ENCODE measurements at places on chromosomes 13 and 19.
A peak's percentile ranks its signal among the peaks of the same experiment; 100 is the strongest.

- DNase-seq, result peak; percentile 34
Observed at GRCh38 chr19:47032171-47032811, 12.7 kb downstream of the NPAS1 start.

- no peak for DNase-seq
Observed at GRCh38 chr13:26132756-26133155, 80.9 kb upstream of the SHISA2 start.

- DNase-seq, result no peak
Observed at GRCh38 chr19:48985711-48986110, 7.4 kb downstream of the GYS1 start.

DNA sequence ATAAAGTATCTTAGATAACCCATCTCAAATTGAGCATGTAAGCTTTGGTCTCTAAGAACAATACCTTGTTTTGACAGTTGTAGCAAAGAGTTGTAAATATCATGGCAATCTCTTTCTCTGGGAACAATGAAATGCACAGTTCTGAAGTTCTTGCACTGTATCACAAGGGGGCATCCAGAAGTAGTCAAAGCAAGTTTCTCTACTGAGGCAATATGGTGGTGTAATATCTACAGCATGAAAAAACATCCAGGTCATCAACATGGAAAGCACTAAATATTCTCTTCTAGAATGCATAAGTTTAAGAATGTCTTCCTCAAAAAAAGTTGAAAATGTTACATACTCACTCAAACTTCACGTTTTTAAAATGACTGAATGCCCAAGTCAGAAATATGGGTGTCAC, 19.6 kb downstream of the MTMR6 start:
- DNase-seq, result no peak

DNA sequence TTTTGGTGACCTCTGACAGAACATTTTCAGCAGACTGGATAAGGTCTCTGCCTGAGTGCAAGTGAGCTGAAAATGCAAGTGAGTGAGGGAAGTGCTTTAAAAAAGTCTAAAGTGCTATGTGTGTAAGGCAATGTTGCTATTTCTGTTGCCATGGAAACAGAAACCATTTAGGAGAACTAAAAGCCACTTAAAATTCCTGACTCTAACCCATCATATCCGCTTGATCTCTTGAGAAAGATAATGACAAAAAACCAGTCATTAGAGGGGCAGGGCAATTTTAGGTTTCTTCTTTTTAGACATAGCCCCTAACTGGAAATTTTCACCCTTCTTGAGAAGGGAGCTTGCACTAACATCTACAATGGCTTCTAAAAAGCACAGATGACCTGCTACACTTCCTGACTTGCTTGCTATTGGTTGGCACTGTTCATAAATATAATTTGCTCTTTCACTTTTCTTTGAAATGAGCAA, at the start of gene CYSLTR2:
Gene CYSLTR2, plus strand, starts transcription at position 458 of the 468 bp plus-strand sequence. CDS start 52,889 bp downstream, outside the sequence.
- DNase-seq, result no peak

GRCh38 chr13:112711528-112712265, 21.9 kb downstream of the ATP11A start:
- DNase-seq, result no peak

GRCh38 chr19:11399667-11400066, 15.6 kb upstream of the EPOR start:
- no peak for DNase-seq

DNA sequence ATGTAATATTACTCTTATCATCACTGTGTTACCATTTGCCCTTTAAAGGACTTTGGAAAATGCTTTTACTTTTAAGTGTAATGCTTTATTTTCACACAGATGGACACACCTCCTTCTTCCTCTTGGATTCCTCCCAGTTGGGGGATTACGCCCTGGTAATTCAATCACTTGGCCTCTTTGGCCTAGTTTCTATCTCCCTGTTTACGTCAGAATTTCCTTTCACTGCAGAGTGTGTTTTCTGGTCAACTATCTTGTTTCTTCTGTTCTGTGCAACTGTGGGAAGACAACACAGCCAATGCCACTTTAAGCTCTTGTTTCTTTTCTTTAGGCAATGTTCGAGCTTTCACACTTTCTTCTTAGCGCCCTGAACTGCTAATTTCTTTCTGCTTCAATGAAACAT, 257.3 kb upstream of the MAB21L1 start:
- no peak for DNase-seq

- DNase-seq, result no peak
Observed at GRCh38 chr19:48737360-48737998, 2.9 kb downstream of the RASIP1 start.

DNA sequence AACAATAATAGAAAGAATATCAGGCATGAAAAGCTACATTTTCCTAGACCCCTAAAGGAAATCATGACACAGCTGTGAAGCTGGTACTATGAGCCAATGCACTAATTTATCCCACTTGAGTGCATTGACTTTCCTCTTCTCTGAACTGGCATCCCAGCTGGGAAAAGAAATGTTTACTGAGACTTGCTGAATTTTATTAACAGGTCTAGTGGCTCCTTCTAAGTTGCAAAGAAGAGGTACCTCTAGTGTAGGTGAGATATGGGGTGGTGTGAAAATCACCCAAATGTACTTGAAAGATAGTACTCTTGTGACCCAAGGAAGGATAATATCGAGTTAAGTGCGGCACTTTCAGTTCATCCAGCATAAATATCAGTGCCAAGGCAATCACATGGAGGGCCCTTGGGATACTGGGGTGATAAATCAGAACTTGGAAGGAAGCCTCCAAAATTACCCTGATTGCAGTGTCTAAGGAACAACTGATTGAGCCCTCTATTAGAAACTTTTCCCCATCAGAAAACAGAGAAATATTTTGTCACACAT, 369.2 kb downstream of the PCDH9 start:
- no peak for DNase-seq

GRCh38 chr13:110132225-110132982, 174.6 kb downstream of the COL4A1 start:
- DNase-seq, result no peak

- DNase-seq, result no peak
Observed at GRCh38 chr13:40319699-40320579, 346.5 kb downstream of the FOXO1 start.

DNA sequence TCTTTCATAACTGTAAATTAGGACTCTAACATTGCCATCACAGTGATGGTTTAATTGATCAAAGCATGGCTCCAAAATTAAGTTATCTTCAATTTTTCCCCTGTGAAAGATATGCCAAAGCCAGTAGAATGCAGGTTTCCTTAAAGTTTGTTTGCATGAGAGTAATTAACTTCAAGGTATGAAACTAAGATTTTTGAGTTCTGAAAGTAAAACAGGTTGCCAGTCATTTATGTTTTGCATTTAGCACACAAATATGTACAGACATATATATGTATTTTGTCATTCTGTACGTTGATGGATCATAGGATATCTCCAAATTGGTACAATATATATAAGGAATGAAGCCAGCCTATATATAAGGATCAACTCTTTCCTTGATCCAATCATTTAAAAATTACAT, 23.6 kb upstream of the NDFIP2 start:
- DNase-seq, result no peak

GRCh38 chr13:21846605-21847004, 175.7 kb downstream of the FGF9 start:
- no peak for DNase-seq

GRCh38 chr19:38583219-38583984, 34.4 kb downstream of the MAP4K1 start:
- no peak for DNase-seq

DNA sequence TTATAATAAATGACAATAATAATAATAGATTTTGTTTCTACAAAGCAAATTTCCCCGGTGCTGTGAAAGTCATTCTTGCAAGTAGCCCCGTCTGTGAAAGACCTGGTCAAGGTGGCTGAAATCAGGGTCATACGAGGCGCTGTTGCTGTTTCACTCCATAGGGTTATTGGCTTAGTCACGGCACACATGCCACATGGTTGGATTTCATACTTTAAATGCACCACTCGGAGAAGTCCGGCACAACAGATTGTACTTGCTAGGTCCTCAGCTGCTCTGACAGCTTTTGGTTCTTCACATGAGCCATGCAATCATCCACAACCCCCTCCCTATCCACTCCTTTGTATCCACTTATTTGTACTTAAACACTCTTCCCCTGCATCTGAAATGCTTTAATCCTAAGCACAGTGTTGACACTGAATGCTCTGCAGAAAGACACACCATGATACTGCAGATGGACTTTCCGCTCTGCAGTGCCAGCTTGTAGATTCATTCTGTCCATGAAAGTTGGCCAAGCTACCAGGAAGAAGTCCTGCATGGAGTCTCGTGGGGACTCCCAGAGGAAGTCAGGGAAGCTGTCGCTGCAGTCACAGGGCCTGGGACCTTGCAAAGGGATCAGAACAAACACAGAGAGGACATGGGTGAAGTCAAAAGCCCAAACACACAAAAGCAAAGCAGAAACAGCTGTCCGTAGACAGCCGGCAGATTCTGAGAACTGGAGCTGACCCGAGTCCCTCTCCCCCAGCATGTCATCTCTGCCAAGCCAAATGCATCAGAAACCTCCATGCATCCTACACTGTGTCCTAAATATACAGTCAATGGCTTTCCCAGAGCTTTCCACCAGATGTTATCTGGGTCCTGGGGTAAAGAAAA, 124.6 kb downstream of the COL4A2 start:
- DNase-seq, result no peak

DNA sequence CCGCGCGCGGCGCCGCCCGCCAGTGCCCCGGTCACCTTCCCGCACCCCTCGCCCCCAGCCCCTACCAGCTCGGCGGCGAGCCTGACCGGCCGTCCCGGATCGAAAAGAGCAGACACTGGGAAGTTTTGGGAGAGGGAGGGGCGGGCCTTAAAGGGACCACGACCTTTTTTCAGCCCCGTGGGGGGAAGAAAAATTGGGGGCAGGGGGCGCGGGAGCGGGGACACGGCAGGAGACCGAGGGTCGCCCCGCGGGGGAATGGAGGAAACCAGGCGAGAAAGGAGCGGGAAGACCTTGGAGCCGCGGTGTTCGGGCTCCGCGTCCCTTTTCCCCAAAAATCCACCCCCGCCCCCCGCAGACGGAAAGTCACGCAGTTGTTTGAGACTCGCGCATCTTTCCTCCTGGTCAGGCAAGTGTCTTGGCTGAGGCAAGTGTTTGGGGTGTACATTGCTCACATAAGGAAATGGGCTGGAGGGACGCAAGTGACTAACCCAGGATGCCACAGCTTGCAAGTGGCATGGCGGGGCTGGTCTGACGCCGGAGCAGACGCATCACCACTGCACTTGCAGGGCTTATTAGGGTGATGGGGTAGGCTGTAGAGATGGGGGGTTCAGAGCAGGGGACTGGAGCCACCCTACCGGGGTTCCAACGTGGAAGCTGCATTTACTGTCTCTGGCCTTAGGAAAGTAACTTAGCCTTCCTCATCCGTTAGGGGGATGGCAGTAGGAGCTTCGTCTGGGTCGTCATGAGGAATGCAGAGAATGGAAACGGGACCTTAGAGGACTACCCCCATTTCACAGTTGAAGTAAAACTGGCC, 2.7 kb upstream of the HNRNPL start:
- DNase-seq, result peak; percentile 39

DNA sequence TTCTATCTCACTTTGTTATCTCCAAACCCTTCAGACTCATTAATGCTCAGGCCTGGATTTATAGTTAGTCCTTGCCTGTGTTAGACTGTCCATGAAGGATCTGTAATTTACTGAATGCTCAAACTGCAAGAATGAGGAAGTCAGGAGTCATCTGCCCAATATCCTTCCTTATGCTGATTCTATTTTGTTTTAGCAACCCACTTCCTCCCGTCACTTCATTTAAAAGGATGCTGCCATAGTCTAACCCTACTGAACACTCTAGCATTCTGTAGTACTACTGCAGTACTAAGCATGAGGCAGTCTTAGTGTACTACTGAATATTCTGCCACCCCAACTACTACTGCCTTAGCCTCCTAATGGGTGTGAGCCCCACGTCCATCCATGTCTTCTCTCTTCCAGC, 1.5 kb downstream of the FCAR start:
- DNase-seq, result no peak

DNA sequence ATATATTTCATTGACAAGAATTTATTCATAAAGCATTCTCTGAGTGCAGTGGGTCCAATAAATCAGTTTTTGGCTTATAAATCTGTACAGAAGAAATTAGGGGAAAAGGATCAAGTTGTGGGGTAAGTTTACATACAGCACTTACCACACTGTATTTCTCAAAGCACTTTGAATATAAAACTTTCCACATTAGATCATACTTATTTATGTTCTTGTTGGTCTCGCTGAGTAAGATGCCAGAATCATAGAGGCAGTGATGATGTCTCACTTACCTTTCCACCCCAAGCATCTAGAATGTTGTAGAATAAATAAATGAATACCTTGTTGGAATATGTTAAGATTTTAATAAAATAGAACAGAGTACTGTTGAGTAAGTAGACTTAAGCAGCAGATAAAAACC, 279.1 kb downstream of the PCDH20 start:
- DNase-seq, result no peak

DNA sequence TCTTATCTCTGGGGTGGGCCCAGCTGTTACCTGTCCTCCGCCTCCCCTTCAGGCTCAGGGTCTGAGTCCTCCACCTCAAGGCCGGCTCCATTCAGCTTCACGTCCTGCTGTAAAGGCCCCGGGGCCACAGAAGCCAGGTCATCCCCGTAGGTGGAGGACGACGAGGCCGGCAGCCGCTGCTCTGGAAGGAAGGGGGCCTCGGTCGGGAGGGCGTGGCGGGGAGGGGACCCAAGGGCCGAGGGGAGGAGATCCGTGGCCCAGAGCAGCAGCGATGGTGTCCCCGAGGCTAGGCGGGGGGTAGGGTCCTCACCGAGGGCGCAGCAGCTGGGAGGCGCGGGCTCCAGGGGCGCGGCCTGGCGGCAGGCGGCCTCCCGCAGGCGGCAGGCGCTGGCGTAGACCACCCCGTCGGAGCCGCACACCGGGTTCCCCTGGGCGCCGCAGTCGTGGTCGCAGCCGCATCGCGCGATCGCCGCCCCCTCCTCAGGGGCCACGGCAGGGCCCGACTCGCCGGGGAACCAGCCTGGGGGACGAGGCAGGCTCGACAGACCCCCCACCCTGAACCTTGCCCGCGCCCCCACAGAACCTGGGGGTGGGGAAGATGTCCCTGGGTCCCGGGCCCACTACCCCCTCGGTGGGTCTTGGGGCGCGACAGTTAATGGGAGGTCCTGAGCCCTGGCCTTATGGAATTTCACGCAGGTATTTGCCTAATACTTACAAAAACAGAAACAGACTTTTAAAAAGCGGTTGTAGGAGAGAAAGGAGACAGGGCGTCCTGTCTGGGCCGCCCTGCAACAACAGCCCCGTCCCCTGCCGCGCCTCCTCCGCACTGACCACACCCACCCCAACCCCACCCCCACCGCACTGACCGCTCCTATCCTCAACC, 7.6 kb downstream of the F2RL3 start:
- DNase-seq, result no peak

DNA sequence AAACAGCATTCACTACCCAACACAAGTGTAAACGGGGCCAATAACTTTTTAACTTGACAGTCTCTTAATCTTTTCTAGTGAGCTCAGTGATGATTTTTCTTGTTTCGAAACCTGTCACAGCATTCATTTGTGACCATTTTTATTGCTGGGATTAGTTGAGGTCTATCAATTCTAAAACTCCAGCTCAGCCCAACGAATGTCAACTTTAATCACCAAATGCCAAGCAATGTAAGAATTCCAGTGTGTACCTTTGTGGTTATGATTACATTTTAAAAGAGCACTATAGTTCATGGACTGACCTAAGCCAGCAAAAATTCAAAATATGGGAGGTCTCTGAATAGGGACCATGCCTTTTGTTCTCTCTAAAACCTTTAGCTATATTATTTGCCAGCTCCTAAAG, 694.3 kb upstream of the SGCG start:
- DNase-seq, result no peak

- DNase-seq, result no peak
Observed at GRCh38 chr19:45655073-45655472, 12.9 kb upstream of the GIPR start.

All from stimulated activated CD8-positive, alpha-beta memory T cell treated with anti-CD3 and anti-CD28 coated beads, Interleukin-7, amount 100 ng/mL, for 1 hour (primary cell).